Peyer's patch (tissue), 4 donors: ENCODE measurements at places on chromosomes 1 and 21. TPM values are rescaled to one million over a fixed set of nuclear protein-coding genes. Genes with fewer than 3 reads are reported as not detected.

WNT3A gene
- not detected for total RNA-seq

HES3 gene
- total RNA-seq = not detected

- no peak overlapping the region for H3K27ac ChIP-seq
- H3K36me3 ChIP-seq = no peaks in the 10 kb centered on the region
- no peak for DNase-seq
- H3K27me3 ChIP-seq = no peaks in the 10 kb centered on the region
- H3K4me3 ChIP-seq = no peak overlapping the region
- H3K4me1 ChIP-seq = no peaks in the 10 kb centered on the region
Measured at GRCh38 chr1:65813956-65814355, 21.3 kb downstream of the PDE4B start.

- peaks cover 13% of the 10 kb centered on the region for H3K4me1 ChIP-seq
- DNase-seq = no peak
- no peak overlapping the region for H3K4me3 ChIP-seq
- H3K27me3 ChIP-seq = no peaks in the 10 kb centered on the region
- H3K36me3 ChIP-seq = no peaks in the 10 kb centered on the region
- H3K27ac ChIP-seq = no peak overlapping the region
Measured at GRCh38 chr1:3547055-3548005, 64.0 kb downstream of the MEGF6 start.

GRCh38 chr1:231139125-231139649 is 22.7 kb upstream of the TRIM67 start:
- H3K36me3 ChIP-seq = no peaks in the 10 kb centered on the region
- H3K4me1 ChIP-seq = no peaks in the 10 kb centered on the region
- DNase-seq = no peak
- H3K27ac ChIP-seq = no peak overlapping the region

GRCh38 chr1:206658264-206658980 is 23.1 kb downstream of the DYRK3 start:
- DNase-seq = peak; percentile 47
- no peaks in the 10 kb centered on the region for H3K27me3 ChIP-seq
- H3K4me3 ChIP-seq = no peak overlapping the region
- H3K4me1 ChIP-seq = peaks cover 2% of the 10 kb centered on the region

DNA sequence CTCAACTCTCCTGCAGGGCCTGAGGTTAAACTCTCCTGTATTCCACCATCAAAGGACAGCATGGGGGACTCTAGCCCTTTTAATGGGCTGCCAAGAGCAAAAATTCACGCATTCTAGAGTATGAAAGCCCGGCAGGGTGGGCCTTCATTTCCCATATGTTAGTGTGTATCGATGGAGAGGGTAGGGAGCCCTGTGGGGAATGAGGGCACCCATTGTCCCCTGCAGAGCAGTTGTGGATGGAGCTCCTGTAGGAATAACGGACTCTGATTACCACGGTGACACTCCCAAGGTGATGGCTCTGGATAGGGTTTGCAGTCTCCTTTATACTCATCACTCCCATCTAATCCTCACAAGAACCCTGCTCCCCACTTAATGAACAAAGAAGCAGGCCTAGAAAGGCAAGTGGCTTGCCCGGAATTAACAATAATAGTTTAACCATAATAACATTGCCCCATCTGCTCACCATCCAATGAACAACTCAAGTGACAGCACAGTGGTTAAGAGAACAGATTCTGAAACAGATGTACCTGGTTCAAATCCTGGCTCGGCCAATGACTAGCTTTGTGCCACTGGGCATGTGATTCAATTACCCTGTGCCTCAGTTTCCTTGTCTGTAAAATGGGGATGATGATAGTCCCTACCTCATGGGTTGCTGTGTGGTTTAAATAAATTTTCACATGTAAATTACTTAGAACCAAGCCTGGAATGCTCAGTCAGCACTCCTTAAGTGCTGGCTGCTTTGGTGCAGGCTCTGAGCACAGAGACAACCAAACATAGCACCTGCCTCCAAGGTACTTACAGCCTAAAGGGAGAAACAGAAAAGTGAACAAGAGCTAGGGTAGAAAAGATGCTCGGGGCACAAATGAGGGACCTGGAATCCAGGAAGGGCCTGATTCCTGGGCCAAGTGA is 29.0 kb downstream of the HIVEP3 start:
- no peak overlapping the region for H3K4me3 ChIP-seq
- no peaks in the 10 kb centered on the region for H3K36me3 ChIP-seq
- no peak overlapping the region for H3K27ac ChIP-seq
- no peak for DNase-seq
- H3K27me3 ChIP-seq = no peaks in the 10 kb centered on the region
- peaks cover 22% of the 10 kb centered on the region for H3K4me1 ChIP-seq

GRCh38 chr1:197440715-197441114 is 172.7 kb downstream of the CRB1 start:
- H3K36me3 ChIP-seq = no peaks in the 10 kb centered on the region
- no peak for DNase-seq
- H3K27ac ChIP-seq = no peak overlapping the region
